ENCODE measurements at places on chromosomes 3 and 15.

GRCh38 chr3:42581400-42581708 is 413 bp downstream of the SEC22C start:
- no peak for DNase-seq

DNA sequence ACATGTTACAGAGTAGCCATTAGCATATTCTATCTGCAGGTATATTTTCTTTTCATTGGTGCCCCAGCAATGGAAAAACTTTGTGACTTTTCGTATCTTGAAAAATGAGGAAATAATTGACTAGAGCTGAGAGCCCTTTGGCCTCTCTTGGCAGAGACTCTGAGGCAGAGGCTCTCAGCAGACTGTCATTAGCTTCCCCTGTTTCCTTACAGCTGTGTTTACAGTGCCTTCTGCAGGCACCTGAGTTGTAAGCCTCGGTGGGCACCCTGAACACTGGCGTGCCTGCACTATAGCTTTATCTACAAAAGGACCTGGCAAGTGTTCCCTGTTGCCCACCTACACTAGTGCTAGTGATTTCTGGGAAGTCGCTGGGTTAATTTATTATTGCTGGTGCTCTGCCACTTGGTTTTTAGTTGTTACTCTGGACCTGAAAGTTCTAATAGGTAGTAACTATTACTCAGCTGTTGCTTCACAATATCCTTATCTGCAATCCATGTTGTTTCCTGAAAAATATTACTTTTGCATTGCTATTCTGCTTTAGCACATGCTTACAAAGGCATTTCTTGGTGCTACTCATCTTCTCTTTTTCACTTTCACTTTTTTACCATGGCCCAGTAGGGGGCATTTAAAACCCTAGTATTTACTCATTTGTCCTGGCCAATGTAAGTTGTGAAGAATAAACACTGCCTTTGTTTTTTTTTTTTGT is 7.8 kb upstream of the GPR171 start:
- DNase-seq, result no peak

GRCh38 chr3:107910713-107911259 is 180.0 kb downstream of the CD47 start:
- DNase-seq, result no peak

GRCh38 chr15:33358306-33358705 is 47.5 kb downstream of the RYR3 start:
- DNase-seq, result no peak

- no peak for DNase-seq
These were observed 101.4 kb upstream of the TRPM1 start for GRCh38 chr15:31202953-31203352.

DNA sequence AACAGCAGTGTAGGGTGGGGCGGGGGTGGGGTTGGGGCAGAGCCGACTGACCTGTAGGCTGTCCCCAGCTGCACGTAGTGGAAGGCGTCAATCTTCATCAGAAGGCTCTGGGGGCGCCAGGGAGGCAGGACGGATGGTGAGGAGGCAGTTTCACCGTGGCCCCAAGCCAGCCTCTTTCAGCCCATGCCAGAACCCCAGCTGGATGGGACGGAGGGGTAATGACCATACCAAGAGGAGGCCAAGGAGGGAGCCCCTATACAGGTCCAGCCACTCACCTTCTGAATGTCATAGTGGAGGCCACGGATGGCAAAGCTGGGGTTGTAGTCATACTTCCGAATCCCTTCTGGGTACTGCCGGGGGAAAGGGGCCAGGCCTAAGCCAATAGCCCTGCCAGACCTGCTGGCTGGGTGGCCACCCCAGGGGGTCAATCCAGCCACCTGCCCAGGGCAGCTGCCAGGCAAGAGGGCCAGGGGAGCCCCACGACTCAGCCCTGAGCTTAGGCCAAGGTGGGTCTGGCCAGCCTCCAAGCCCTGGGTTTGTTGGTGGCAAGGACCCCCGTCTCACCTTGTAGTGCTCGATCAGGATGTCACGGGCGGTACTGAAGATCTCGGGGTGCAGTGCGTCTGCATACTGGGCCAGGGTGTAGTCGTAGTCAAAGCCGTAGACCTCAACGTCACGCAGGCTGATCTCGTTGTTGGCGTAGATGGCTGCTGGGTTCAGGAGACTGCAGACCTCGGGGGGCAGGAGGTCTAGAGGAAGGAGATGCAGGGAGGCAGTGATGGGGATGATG is 4.9 kb downstream of the NT5DC2 start:
- no peak for DNase-seq

DNA sequence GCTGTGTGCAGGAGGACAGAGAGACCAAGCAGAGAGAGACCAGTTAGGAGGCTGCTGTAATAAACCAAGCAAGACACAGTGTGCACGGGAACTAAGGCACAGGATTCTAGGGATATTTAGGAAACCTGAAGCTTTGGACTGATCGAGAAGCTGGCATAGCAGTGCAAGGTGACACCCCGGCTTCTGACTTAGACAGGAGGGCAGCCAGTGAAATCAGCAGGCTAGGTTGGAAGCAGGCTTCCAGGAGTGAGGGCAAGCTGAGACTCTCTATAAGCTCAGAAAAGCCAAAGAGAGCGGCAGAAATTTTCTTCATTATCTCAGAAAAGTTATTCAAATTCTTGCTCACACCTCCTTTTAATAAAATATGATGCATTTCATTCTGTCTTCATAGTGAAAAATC is 104.6 kb downstream of the LIPC start:
- DNase-seq, result no peak

DNA sequence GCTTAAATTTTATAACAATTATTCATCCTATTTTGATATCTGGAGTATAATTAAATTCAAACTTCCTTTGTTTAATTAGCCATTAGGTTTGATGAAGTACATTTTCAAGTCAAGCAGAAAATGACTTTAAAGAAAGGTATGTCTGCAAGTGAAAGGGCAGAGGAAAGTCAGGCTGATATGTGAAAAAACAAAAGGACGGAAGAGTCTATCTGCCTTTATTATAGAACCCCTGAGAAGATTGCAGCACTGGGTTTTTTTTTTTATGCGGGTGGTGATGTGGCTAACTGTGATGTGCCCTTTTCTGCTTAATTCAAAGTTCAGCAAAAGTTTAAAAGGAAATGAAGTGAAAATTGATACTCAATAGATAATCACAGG is 83.2 kb downstream of the COL8A1 start:
- DNase-seq, result no peak

DNA sequence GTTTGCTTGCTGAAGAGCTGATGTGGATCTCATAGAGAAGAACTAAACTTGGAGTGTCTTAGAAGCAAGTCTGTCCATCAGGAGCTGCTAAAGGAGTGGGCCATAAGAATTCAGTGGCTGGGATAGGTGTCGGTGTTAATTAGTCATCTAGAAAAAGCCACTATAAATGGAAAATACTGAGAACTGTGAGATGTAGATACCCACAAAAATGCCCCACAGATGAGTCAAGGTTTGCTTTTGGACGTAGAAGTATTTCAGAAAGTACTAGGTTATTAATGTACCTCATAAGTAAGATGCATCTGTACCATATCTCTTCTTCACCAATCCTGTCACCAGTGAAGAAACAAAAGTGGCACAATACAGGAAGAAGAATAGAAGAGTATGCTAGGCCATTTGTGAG is 530.9 kb upstream of the TGFBR2 start:
- no peak for DNase-seq

DNA sequence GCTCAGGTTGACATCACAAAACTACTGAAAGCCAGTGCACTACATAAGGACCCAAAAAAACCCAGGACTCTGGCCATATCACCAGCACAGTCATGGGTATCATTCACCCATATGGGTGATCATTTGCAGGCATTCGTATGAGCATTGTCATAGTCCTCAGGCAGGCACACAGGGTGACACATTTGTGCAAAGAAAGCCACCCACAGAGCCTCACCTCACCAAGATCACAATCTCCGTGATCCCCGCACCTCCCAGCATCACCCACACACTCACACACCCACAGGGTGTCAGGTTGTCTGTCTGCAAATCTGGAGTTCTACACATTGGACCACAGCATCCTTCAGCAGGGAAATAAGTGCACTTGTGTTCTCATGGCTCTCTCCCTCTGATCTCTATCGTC is 166.0 kb upstream of the LPP start:
- peak; percentile 11 for DNase-seq

DNA sequence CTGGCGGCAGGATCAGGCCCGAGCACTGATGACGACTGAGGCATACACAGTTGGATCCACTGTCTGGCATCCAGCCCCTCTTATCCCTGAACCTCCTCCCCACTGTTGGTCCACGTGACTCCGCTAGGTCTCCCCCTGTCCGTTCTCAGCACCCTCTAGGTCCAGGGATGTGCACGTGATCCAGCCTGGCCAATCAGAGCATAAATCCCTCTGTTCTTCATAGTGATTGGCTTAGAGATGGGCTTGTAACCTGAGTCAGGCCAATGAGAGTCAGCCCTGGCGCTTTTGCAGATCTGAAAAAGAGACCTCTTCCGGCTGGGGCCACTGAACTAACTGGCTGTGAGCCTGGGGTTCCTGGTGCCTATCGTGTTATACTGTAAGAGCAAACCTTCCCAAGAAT is 20.5 kb upstream of the IQSEC1 start:
- no peak for DNase-seq

DNA sequence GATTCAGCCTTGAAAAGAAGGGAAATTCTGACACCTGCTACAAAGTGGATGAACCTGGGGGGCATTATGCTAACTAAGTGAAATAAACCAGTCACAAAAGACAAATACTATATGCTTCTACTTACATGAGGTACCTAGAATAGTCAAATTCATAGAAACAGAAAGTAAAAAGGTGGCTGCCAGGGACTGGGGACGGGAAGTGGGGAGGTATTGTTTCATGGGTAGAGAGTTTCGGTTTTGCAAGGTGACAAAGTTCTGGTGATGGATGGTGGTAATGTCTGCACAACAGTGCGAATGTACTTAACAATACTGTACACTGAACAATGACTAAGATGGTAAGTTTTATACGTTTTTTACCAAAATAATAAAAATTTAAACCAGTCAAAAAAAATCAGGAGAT is 4.8 kb downstream of the IDH2 start:
- DNase-seq, result peak; percentile 34

DNA sequence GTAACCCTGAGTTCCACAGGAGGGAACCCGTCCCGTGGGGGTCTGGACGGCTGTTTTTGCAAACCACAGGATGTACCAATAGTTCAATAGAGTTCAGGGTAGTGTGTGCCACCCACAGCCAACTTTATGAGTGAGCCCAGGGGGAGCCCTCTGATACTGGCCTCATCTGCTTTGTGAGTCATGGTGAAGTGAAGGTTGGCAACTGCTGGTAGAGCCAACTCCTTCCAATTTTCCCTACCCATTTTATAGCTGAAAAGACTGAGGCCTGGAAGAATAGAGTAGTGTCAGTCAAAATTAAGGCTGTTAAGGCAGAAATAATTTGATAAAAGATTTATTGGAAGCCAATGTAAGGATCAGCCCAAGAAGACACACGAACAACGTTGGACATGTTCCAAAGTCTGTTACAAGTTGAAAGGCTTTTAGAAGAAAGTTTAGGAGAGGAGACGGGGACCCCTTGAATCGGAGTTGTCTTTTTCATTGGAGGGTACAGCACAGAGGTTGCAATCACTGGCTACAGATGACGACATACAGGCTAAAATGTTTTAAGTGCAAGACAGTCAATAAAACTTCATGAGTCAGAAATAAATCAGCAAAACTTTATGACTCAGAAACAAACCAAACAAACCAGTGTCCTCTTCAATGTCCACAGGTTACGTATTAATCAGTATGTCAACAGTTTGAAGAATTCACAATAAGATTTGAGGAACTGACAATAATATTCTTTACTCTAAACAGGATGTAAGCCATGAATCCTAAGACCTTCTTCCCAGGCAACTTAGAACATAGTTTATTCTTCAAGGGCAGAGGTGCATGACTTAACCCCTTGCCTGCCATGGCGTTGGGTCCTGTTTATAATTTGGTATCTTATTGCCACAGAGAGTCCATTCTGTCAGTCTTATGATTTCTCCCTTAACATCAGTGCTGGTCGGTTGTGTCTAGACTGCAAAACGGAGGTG is 62.9 kb upstream of the NR2E3 start:
- DNase-seq, result no peak

GRCh38 chr3:144351011-144351410 is 379.4 kb downstream of the DIPK2A start:
- DNase-seq, result no peak

DNA sequence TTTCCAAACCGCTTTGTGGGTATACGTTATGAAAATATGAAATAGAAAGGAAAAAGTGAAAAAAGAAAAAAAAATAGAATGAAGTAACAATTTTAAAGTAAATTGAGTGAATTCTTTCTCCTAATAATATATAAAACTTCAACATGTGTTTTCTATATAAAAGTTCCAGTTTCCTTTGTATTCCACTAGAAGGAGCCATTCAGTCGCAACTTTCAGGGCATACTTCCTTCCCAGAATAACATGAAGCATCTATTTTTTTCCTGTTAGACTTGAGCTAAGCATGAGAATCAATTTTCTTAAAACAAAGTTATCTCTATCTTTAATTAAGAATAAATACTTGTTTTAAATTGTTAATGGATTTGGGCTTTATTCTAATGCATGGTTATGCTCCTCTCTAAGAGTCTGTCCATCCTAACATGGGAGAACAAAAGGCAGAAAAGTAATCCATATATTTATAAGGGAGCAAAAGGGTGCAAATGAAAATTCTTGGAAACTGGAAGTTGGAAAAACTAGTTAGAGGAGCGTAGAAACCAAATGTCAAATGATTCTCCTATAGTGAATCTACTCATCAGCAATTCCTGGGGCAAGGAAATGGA is 16.0 kb upstream of the VGLL3 start:
- no peak for DNase-seq

DNA sequence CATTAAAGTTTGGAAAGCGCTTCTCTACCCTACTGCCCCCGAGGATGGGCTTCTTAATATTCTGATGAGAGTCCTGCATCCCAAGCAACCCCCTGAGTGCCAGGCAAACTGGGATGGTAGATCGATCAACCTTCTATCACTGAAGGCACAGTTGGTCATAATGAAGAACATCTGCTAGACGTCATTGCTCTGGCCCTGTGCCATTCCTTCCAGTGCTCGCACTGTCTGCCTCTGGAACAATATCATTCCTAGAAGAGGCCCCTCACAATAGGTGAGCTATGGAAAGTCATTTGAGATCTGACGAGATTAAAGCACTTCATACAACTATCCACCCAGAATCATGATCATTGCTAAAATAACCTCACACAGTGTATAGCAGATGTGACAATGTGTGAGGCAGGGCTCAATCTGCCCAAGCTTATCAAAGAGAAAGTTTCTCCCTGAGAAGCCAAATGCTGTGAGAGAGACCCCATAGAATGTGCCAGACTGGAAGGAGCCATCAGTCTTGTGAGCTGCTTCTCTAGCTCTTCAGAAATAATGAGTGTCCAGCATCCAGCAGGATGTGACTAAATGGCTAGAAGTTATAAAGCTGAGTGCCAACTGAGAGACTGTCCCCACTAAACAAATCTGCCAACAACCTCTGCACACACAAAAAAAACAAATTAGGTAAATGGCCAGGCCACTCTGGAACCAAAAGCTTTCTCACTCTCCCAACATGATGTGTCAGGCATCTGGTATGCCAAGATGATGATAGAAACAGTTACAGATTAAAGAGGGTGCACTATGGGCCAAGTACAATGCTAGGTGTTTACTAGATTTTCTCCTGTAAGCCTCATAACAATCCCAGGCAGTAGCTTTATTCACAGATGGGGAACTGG is 165.5 kb downstream of the NECTIN3 start:
- no peak for DNase-seq

- DNase-seq, result no peak
These were observed 505 bp upstream of the WNT5A start for GRCh38 chr3:55487381-55488241.

GRCh38 chr15:76512971-76513370 is 176.4 kb downstream of the ISL2 start:
- DNase-seq, result no peak

GRCh38 chr15:63338170-63338569 is 43.5 kb downstream of the CA12 start:
- no peak for DNase-seq

- no peak for DNase-seq
These were observed 12.7 kb downstream of the NR2E3 start for GRCh38 chr15:71822890-71823630.
